LHCN-M2 (cell line): ENCODE measurements at places on chromosomes 16 and 17. TPM values are rescaled to one million over a fixed set of nuclear protein-coding genes. Genes with fewer than 3 reads are reported as not detected.

- DNase-seq, result peak; percentile 93
These were observed 62.6 kb downstream of the ZFHX3 start for GRCh38 chr16:72985148-72985941.

DNA sequence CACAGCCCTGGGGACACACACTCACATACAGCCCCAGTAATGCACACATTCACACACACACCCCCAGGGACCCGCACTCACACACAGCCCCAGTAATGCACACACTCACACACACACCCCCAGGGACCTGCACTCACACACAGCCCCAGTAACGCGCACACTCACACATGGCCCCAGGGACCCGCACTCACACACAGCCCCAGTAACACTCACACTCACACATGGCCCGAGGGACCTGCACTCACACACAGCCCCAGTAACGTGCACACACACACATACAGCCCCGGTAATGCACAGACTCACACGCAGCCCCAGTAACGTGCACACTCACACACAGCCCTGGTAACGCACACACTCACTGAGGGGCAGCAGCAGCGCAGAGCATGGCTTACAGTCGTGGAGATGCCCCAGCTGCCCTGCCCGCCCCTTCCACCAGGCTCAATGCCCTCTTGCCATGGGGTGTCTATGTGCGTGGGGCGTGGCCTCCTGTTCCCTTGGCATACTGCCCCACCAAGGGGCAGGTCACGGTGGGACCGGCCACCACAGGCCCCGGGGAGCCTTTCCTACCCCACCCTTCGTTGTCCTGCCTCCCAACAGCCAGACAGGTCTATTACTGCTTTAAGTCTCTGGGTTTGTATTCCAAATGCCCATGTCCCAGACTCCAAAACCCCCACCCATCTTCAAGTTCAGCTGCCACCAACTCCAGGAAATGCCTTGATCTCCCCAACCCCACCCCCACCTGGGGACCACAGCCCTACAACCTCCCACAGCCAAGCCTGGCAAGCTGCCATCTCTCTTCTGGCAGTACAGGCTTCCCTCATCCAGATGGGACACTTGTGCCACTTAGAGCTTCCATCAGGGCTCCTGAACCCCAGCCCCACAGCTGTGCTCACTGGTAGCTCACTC is 2.7 kb downstream of the CCDC102A start:
- DNase-seq, result no peak

DNA sequence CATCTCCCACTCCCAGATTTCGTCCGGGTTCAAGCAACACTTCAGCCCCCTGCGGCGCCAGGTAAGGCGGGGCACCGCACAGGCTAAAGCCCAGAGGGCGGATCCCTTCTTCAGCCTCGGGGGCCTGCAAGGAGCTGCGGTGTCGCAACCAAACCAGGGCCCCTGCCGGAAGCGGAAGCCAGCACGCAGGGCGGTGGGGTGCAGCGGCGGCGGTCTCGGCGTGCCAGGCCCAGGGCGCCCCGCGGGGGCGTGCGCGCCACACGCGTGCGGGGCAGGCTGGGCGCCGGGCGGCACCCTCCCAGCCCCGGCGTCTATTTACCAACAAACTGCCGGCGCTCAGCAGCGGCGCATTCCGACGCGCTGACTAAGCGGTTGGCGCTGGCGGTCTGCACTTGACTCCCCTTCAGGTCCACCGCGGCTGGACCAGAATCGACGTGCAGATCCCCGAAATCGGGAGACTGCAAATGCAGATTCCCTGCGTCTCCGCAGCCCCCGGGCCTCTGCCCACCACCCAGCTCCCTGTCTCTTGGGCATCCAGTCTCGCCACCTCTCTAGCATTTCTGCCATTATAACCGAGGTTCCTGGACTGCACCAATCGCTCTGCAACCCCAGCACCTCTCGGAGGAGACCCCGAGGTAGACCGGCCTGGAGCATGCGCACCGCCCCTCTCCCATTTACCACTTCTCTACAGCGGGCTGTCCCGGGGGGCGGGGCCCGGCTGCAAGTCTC is 421 bp upstream of the DLX4 start:
- DNase-seq, result peak; percentile 59

DNA sequence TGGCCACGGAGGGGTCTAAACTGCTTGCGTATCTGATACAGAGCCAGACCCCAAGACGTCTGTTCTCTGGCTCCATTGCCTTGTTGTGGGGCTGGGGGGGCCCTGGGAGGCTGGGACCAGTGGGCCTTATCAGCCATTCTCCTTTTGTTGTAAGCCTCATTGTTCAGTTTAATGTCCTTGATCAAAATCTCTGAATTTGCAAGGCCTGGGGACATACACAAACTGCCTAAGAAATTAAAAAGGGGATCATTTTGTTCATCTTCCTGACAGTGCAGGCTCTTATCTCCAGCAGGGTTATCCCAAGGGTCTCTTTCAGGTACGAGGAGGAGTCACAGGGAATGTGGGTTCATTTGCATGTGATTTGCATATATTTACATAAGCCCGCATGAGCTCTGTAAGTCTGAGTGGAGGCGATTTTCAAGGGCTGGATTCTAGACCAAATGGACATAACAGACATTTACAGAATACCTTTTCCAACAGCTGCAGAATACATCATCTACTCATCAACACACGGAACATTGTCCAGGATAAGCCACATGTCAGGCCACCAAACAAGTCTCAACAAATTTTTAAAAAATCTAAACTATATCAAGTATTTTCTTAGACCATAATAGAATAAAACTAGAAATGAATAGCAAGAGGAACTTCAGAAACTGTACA is 269.8 kb downstream of the RBFOX1 start:
- DNase-seq, result no peak

UMOD gene
- total RNA-seq, result not detected in 2 replicates
